Lower lobe of right lung (tissue), 2 donors: ENCODE measurements at places on chromosomes 4 and X.
A peak's percentile ranks its signal among the peaks of the same experiment; 100 is the strongest.

GRCh38 chr4:11724731-11725130 lies 296.0 kb upstream of the HS3ST1 start:
- DNase-seq, result no peak

- no peak for DNase-seq
These were observed at the start of gene ALB for GRCh38 chr4:73404042-73404441. Gene ALB, plus strand, starts transcription at chr4:73404287. Its CDS starts 41 bp downstream, at chr4:73404328.

- peak; percentile 59 for DNase-seq
These were observed 605 bp upstream of the FAT1 start for GRCh38 chr4:186724058-186724863.

DNA sequence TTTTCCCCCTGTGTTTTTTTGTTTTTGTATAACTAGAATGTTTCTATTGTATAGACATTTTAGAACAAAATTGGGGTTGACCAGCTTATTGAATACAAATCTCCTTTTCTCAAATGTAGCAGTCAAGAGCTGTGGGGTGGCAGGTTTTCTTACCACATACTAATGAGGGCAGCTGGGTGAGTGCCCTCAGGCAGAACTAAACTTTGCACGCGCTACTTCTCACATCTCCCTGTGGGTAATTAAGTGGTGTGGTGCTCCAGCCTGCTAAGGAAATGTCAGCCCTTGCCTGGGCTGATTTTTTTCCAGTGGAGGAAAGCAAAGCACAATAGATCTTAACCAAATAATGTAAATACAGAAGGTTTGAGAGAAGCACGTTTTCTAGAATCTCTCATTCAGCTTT lies 717.6 kb upstream of the TENM3 start:
- no peak for DNase-seq

- DNase-seq, result no peak
These were observed 101.8 kb downstream of the ARAP2 start for GRCh38 chr4:36142504-36142903.

GRCh38 chrX:23902419-23902818 lies 5.3 kb downstream of the APOO start:
- DNase-seq, result no peak

GRCh38 chr4:57039345-57039744 lies 60.6 kb downstream of the POLR2B start:
- no peak for DNase-seq

- no peak for DNase-seq
These were observed 83.4 kb upstream of the SORBS2 start for GRCh38 chr4:185895351-185895750.

DNA sequence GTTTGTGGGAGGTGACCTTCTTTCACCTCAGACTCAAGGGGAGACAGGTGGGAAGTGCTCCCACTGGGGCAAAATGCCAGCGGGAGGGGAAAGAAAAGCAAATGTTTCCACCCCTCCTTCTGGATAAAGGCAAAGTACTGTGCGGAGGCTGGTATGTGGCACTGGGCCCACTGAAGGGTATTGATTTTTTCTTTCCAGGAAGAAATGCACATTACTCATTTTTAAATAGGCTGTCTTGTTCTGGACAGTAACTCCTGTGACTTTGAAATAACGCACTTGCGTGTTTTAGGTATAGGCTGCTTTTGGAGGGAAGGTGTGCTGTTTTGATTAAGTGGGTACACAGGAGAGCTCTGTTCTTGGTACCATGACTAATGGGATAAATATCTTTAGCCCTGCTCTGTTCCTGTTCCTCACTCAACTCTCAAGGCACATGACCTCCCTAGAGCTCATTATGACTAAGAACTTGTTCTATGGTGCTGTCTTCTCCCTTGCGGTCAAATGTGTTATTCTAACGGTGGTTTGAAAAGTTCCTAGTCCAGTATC lies 40.7 kb upstream of the MBTPS2 start:
- no peak for DNase-seq
